ENCODE measurements at places on chromosomes 12 and 14.

DNA sequence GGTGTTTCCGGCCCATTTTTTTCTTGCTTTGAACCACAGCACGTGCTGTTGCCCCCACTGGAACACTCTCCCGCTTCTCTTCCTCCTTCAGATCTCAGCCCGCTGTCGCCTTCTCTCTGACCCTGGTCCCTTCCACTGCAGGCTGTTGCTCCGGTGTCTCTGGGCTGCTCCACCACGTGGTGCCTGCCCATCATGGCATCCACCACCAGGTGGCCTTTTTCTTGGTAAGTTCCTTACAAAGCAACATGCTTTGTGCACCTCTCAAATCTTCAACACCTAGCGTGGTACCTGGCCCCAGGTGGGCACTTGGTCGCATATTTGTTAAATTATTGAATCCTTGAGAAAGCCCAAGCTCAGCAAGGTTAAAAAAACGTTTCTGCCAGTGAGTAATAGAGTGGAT is 19.1 kb downstream of the TUNAR start:
- no peak for DNase-seq

GRCh38 chr14:53384073-53384472 is 230.9 kb upstream of the DDHD1 start:
- no peak for DNase-seq

DNA sequence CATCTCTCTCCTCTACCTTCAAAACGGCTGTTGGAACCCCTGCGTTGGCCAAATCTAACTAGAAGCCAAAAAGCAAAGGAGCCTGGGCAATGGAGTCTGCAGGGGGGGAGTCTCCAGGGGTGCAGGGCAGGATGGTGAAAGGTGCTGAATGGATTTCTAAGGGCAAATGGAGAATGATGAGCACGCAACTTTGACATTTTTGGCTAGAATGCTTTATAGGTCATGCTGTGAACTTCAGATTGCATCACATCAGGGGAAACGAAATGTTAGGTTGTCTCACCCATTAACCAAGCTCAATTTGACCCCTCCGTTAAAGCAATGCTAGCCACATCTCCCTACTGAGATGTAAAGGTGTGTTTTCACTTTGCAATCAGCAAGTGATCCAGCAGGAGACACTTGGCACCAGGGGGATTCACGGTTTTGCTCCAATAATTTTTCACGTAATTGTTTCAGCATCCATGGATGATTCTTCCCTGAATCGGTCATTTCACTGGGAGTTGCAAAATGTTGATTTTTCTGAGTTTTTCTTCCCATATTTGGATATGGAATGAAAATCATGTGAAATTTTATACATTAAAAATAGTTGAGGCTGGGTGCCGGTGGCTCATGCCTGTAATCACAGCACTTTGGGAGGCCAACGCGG is 78.0 kb upstream of the MDM1 start:
- DNase-seq = no peak

DNA sequence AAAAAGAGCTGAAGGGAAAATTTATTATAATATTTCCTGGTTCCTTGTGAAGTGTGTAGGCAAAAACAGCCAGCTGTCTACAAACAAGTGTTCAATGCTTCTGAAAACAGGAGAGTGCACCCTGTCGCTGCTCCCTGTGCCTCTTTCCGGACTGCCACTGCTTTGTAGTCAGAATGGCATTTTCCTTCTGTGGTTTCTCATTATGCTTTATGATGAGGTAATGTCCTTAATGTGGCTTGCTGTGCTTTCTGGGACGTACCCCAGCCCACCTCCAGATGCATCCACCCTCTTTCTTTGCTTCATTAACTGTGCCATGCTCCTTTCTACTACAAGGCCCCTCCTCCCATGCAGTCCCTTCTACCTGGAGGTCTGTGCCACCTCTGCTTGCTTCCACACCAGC is 148.1 kb downstream of the SYT1 start:
- DNase-seq = no peak

GRCh38 chr12:109831365-109831764 is 1.8 kb downstream of the TRPV4 start:
- no peak for DNase-seq

GRCh38 chr12:20523658-20524057 is 155.3 kb downstream of the PDE3A start:
- no peak for DNase-seq

GRCh38 chr12:102144221-102144620 is 24.2 kb downstream of the PARPBP start:
- no peak for DNase-seq

DNA sequence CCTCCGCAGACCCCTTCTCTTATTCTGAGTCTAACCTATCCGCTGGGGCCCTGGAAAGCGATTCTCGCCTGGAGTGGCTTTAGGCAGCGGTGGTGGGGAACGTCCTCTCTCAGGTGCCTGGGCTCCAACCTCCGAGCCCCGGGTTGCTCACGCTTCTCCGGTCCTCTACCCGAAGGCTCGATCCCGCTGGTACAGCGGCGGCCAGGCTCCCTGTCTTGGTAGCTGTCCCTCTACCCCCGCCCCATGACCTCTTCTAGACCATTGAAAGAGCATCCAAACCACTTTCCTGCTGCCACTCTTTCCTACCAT is 505 bp upstream of the HEBP1 start:
- DNase-seq = no peak

DNA sequence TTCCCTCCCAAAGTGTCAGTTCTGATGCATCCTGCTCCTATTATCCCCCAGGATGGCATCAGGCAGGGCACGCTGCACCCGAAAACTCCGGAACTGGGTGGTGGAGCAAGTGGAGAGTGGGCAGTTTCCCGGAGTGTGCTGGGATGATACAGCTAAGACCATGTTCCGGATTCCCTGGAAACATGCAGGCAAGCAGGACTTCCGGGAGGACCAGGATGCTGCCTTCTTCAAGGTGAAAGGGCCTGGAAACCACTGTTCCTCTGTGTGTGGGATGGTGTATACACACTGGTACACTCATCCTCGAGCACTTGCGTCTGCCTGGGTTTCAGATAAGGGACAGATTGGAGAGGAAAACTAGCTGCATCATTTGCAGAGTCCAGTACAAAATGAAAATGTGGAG is 1.0 kb downstream of the IRF9 start:
- no peak for DNase-seq

DNA sequence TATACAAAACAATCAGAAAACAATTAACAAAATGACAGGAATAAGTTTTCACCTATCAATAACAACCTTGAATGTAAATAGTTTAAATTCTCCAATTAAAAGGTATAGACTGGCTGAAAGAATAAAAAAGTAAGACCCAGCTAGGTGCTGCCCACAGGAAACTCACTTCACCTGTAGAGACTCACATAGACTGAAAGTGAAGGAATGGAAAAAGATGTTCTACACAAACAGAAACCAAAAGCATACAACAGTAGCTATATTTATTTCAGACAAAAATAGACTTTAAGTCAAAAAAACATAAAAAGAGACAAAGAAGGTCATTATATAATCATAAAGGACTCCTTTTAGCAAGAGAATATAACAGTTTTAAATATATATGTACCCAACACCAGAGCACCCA is 152.4 kb upstream of the PWP1 start:
- no peak for DNase-seq

GRCh38 chr12:52032446-52032803 is 18.8 kb upstream of the NR4A1 start:
- no peak for DNase-seq

DNA sequence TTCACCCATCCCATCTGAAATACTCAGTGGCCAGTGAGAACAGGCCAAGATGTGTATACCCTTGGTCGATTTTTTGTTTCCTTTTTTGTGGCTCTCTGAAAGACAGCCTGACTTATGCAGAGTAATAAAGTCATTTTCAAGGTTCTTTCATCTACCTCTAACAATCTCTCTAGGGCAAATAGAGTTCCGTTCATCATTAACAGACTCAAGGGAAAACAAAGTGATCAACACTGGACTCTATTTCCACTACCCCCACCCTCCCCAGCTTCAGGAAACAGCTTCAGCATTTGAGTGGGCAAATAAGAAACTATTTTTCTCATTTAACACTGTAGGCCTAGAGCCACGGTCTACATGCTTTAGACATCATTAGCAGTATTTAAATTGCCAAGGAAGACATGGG is 15.9 kb downstream of the PRKAB1 start:
- DNase-seq = no peak

DNA sequence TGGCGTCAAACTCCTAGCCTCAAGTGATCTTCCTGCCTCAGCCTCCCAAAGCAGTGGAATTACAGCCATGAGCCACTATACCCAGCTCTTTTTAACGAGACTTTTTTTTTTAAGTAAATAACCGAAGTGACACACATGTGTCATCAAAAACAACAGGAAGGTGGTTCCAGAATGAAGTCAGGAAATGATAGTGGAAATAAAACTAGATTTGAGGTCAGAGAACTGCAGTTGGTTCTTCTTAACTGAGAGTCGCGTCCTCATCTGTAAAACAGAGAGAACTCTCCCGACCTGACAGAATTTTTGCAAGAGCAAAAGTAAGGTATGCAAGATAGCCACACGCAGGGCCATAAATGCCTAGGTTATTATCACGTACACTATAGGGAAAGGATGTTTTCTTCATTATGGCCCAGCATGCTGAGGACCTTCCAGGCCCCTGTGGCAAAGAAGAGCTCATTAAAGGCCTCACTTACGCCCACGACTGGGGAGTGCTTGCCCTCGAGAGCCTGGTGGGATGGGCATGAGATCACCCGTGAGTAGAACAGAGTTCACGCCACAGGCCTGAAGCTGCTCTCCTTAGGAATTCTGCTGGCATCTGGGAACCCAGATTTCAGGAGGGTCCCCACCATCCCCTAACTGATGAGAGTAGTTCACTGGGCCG is 67.2 kb downstream of the SCARB1 start:
- no peak for DNase-seq

- DNase-seq = no peak
Observed at GRCh38 chr12:124503305-124503704, 64.1 kb downstream of the NCOR2 start.

GRCh38 chr12:20757-21156 is 45.8 kb upstream of the IQSEC3 start:
- no peak for DNase-seq

GRCh38 chr14:31692376-31692781 is 131.2 kb downstream of the NUBPL start:
- DNase-seq = no peak

DNA sequence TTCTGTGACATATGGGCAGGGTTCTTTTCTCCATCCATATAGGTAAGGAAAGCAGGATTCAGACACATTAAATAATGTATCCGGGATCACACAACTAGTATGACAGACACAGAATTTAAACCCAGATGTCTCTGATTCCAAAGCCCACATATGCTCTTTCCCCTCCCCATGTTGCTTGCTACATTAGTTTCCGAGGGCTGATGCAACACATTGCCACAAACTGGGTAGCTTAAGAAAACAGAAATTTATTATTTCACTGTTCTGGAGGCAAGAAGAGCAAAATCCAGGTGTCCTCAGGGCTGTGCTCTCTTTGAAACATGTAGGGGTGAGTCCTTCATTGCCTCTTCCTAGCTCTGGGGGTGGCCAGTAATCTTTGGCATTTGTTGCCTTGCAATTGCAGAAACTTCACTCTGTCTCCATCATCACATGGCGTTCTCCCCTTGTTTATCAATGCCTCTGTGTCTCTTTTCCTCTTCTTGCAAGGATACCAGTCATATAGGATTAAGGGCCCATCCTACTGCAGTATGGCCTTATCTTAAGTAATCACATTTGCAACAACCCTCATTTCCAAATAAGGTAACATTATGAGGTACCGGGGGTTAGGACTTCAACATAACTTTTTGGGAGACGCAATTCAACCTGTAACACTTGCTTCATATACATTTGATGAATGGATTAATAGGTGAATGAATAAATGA is 83.0 kb upstream of the CCND2 start:
- no peak for DNase-seq

DNA sequence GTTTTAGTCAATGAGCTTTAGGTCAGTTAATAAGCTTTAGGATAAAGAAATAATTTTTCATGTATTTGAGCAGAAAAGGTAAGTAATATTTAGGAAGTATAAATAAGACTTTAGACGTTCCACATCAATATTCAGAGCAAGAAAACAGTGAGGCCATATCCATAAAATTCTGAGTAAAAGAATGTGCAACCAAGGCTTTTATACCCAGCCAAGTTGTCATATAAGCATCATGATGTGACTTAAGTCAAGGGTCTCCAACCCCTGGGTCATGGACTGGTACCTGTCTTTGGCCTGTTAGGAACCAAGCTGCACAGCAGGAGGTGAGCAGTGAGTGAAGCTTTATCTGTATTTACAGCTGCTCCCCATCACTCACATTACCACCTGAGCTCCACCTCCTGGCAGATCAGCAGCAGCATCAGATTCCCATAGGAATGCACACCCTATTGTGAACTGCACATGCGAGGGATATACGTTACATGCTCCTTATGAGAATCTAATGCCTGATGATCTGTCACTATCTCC is 74.1 kb downstream of the ZNF664 start:
- no peak for DNase-seq

GRCh38 chr12:80374615-80375014 is 69.4 kb upstream of the PTPRQ start:
- DNase-seq = no peak

DNA sequence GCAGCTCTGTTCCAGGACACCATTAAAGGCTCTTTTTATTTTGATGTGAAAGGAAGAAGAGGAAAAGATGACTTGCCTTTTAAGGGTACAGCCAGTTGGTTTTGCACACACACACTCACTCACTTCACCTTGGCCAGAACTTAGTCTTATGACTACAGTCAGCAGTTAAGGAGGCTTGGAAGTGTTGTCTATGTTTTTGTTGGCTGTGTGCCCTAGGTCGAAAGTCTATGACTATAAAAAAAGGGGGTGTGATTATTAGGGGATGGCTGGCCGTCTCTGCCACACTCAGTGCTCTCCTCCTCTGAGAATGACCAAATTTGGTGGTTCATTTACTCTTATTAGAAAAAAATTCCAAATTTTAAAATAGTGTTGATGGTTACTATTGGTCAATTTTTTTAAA is 139.5 kb upstream of the OTX2 start:
- DNase-seq = no peak

- DNase-seq = no peak
Observed at GRCh38 chr12:113818833-113819232, 147.3 kb downstream of the RBM19 start.

DNA sequence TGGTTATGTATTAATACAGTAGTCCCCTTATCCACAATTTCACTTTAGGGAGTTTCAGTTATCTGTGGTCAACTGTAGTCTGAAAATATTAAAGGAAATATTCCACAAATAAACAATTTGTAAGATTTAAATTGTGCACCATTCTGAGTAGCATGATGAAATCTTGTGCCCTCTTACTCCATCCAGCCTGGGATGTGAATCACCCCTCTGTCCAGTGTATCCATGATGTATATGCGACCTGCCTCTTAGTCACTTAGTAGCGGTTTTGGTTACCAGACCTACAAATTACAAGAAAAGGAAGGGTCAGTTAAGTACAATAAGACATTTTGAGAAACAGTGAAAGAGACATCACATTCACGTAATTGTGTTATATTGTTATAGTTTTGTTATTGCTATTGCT is 39.9 kb upstream of the MDGA2 start:
- no peak for DNase-seq

DNA sequence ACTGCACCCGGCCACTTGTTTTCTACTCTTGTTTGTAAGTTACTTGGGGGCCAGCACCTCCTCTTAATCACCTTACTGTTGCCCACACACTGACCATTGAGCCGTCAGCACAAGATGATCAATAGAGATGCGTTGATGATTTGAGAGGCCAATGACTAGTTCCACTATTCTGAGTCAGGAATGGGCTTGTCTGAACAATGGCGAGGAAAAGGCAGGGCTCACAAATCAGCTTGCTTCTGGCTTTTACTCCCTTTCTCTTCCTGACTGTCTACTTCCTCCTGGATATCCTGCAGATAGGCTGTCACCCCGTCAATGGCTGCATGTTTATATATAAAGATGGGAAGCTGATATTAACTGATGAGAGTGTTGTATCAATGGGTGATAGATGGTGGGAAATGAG is 29.1 kb upstream of the HDAC7 start:
- no peak for DNase-seq

- no peak for DNase-seq
Observed at GRCh38 chr12:96146747-96147146, 47.4 kb upstream of the ELK3 start.

Data from mesothelial cell of epicardium (in vitro differentiated cells).